CD4-positive, CD25-positive, alpha-beta regulatory T cell (primary cell): ENCODE measurements at places on chromosomes 11 and 22. TPM values are rescaled to one million over a fixed set of nuclear protein-coding genes. Genes with fewer than 3 reads are reported as not detected.

OR51E2 gene
- total RNA-seq: not detected

H19 gene
- total RNA-seq: 0.25 TPM

MS4A12 gene
- not detected for total RNA-seq

SAC3D1 gene
- total RNA-seq: 4.2 TPM

EHF gene
- not detected for total RNA-seq
